Cardiac fibroblast (primary cell): ENCODE measurements at places on chromosomes 5 and 9.

GRCh38 chr9:105928416-105928815 lies 234.1 kb downstream of the TMEM38B start:
- no peak for DNase-seq

- no peak for DNase-seq
Observed at GRCh38 chr5:170532935-170533334, 29.1 kb downstream of the KCNIP1 start.

- no peak for DNase-seq
Observed at GRCh38 chr5:96716716-96717115, 54.5 kb downstream of the CAST start.

GRCh38 chr5:95081982-95082381 lies 202.9 kb downstream of the MCTP1 start:
- DNase-seq = peak; percentile 23

DNA sequence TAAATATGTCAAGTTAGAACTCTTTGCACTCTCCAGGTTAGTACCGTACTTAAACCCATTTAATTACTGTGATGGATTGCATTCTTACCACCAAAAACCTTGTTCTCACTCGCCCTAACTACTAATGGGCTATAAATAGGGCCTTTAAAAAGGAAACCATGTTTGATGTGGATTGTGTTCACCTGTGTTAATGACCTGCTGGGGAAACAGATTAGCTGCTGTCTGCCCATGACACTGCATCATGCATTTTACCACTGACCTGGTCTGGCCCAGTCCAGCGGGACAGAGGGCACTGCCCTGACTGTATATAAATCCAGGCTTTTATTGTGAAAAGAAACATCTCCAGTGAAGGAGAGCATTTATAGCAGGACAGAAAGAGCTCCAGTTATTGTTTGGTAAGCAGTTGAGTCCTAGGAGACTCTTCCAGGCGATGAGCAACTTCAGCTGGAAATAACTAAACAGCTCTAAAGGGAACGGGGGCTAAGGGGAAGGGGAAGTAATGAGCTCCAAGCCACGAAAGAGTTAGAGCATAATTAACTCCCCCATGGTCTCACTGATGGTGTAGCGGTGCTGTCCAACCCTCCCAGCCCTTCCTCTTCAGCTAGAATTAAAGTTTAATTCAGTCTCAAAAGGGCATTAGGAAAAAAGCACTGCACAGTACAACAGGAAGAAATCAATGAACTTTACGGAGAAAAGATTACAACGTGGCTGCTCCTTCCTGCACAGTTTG lies 303.1 kb downstream of the ENC1 start:
- no peak for DNase-seq

DNA sequence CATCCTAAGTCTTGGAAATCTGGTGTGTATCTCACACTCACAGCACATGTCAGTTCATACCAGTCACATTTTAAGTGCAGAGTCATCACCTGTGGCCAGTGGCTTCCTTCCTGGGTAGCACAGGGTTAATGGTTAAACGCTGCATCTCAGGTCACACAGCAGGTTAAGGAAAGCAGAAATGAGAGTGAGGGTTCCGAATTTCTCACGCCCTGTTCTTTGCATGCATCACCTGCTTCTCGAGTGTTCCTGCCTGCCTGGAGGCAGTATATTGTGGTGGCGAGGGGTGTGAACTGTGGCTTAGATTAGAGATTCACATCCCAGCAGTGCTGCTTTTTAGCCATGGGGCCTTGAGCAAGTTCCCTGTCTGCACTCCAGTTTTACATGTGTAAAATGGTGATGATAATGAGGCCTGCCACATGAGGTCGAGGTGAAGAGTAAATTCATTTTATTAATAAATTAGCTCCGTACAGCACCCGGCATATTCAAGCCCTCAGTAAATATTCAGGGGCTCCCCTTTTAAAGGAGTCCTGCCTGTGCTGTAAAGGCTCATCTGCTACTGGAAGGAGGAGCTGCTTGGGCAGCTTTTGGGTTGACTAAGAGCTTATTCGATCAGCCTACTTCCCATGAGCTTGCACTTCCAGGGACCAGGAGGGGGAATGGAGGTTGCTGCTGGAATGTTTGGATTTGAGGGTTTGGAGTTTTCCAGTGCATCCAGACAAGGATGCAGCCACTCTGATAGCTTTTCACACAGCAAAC lies 61.1 kb upstream of the SAP30L start:
- no peak for DNase-seq

GRCh38 chr9:130352081-130352480 lies 86.5 kb downstream of the HMCN2 start:
- DNase-seq = no peak

GRCh38 chr5:57414857-57415256 lies 67.8 kb downstream of the ACTBL2 start:
- DNase-seq = no peak

- no peak for DNase-seq
Observed at GRCh38 chr9:125989090-125989501, 241.9 kb downstream of the PBX3 start.

GRCh38 chr5:114782177-114782576 lies 387.5 kb downstream of the TRIM36 start:
- no peak for DNase-seq

- DNase-seq = peak; percentile 23
Observed at GRCh38 chr5:10655972-10656830, 92.3 kb downstream of the ANKRD33B start.

- DNase-seq = no peak
Observed at GRCh38 chr9:109048822-109049221, 35.5 kb upstream of the CTNNAL1 start.

- no peak for DNase-seq
Observed at GRCh38 chr9:110688329-110688728, 19.7 kb downstream of the MUSK start.

DNA sequence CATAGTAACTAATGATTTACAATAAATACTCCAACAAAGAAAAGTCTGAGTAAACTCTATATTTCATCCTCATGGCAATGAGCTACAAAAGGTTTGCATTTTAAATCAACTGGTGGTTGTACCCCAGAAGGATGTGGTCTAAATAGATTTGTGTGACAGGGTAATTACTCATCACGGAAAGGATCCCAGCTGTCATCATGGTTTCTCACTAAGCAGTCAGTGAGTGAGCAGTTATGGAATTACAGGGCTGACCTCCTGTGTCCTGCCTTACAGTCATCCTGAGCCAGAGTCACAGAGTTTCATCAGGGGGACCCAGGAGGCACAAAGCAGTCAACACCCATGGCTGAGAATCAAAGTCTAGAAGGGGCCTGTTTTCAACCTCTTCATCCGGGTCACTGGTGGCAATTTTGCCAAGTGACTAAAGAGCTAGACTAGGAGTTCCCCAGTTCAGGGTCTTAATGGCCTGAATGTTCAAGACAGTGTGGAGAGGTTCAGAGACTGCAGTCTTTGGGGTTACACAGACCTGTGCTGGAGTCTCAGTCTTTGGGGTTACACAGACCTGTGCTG lies 210.7 kb upstream of the SLC24A2 start:
- DNase-seq = peak; percentile 98

- peak; percentile 46 for DNase-seq
Observed at GRCh38 chr9:115164511-115164974, 46.6 kb upstream of the TNC start.

GRCh38 chr9:90343366-90343765 lies 299.3 kb downstream of the DIRAS2 start:
- DNase-seq = no peak

- DNase-seq = no peak
Observed at GRCh38 chr5:134813827-134814226, 31.9 kb upstream of the C5orf24 start.

- no peak for DNase-seq
Observed at GRCh38 chr5:929596-929995, 36.9 kb downstream of the TRIP13 start.

DNA sequence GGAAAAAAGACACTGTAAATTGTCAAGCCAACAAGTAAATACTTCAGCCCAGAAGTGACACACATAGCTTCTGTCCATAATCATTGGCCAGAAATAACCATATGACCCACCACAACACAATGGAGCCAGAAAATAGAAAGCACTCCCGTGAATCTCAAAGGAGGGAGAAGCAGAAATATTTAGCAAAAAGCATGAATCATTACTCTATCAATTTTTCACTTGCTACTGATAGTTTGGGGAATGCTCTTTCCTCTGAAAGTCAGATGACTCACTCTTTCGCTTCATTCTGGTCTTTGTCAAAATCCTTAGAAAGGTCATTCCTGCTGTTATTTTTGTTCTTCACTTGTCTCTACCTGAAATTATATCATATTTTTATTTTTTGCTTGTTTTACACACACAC lies 312.6 kb downstream of the TMEM232 start:
- DNase-seq = peak; percentile 3

DNA sequence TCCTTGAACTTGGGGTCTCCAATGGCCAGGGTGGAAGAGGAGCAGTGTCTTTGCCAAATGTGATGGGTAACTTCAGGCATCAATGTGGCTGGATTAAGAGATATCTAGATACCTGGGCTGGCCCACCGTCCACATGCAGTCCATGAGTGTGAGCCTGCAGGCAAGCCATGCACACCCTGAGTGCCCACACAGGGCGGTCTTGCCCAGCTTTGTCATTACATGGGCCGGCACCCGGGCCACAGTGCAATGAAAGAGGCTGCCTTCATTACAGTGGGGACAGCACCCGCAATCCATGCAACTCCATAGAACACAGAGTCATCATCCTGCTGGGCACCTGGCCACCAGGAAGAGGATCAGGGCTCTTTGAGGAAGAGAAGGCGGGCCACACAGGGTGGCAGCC lies 263.8 kb upstream of the IRX1 start:
- no peak for DNase-seq

- DNase-seq = no peak
Observed at GRCh38 chr9:93536167-93536566, 40.2 kb upstream of the PHF2 start.
